DMS79 treated with DMSO at 0.1 percent for 48 hours (cell line): ENCODE measurements at places on chromosomes 2 and 18.

- no peak for DNase-seq
Observed at GRCh38 chr2:135490376-135490775, 40.6 kb downstream of the ZRANB3 start.

DNA sequence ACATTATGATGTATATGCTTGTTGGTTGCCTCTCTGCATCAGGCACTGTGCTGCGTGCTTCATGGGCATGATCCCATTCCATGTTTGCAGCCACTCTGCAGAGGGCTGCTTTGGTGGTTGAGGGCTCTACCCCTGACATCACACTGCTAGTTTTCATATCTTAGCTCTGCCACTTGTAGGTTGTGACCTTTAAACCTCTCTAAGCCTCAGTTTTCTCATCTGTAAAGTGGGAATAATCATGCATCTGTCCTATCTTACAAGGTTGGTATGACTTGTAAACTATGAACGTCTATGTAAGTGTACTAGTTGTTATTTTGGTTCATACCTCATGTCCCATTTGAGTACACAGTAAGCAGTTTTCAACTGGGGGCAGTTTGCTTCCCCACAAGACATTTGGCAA, 260.4 kb downstream of the PHLPP1 start:
- no peak for DNase-seq

- DNase-seq, result no peak
Observed at GRCh38 chr2:173307293-173307692, 47.4 kb upstream of the CDCA7 start.

DNA sequence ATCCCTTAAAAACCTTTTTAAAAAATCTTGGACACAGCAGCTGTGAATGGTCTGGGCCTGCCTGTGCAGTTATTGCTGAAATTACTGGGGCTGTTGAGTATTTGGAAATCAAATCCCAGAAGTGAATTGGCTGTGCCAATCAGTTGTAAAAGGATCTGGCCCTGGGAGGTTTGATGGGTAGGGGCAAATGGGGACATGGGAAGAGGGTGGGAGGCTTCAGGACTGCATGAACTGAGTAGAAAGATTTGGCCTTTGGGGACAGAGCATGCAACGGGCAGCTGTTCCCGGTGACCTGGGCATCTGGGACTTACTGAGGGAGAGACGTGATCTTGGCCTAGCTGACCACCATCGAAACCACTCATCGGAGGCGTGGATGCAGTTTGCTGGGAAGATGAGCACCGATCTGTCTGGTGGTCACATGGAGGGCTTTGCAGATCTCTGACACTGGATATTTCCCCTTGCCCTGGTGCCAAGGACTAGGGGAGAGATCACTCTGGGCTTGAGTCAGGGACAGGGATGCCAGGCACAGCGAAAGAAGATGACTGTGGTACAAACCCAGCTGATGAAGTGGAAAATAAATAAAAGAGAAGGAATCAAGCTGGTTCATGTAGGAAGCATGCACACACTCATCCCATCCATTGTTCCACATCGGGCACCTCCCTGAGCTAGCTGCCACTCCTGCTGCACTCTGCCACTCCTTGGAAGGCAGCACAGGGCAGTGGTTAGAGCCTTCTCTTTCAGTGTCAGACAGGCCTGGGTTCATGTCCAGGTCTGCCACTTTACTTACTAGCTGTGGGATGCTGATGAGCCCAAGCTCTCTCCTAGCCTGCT, 58.4 kb downstream of the SEMA4F start:
- DNase-seq, result no peak

DNA sequence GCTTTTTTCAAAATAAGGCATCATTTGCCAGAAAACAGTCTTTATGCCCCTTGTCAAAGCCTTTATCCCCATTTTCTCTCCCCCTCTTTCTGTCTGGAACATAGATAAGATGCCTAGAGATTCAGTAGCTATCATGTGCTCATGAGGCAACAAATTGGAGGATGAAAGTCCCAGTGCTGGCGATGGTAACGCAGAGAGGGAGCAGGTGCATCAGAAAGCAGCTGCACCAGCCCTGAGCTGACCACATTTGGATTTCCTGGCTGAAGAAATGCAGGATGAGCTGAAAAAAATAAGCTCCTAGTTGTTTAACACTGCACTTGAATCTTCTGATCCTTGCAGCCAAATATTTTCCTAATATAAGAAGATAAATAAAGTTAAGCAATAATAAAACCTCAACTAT, 48.0 kb downstream of the LOXHD1 start:
- no peak for DNase-seq

DNA sequence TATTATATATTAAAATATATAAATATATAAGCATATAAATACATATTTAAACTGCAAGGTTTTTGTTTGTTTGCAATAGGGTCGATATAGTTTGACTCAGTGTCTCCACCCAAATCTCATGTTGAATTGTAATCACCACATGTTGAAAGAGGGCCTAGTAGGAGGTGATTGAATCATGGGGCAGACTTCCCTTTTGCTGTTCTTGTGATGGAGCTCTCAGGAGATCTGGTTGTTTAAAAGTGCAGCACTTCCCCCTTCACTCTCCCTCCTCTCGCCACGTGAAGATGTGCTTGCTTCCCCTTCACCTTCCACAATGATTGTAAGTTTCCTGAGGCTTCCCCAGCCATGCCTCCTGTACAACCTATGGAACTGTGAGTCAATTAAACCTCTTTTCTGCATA, 2137.3 kb upstream of the CELF4 start:
- no peak for DNase-seq

DNA sequence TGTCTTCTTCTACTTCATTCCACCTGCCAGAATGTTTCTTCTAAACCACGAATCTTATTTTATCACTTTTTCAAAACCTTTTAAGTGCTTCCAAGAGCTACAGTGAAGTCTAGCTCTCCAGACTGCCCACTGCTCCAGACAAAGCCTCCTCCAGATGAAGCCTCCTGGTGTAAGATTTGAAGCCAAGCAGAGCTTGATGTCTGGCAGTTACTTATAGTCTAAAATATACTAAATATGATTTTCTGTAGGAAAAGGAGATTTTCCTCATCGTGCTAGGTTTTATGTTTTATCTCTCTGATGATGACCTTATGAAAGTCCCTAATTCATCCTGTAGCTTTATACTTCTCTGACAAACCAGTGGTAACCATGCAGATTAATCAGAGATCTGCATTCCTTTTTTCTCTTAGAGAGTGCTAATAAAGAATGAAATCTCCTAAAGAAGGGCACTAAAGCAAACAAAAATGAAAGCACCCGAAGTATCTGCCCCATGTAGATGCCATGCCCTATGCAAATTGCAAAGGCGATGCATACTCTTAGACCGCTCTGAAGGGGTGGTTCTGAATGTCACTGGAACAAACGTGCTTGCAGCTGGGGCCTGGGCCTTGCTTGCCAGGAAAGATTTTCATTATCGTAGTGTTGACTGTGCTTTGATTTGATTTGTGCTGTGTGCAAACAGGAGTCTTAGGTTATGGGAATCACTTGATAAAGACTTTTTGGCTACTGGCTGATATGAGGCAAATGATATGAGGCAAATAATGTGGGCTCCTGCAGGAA, 314.2 kb downstream of the PID1 start:
- no peak for DNase-seq

DNA sequence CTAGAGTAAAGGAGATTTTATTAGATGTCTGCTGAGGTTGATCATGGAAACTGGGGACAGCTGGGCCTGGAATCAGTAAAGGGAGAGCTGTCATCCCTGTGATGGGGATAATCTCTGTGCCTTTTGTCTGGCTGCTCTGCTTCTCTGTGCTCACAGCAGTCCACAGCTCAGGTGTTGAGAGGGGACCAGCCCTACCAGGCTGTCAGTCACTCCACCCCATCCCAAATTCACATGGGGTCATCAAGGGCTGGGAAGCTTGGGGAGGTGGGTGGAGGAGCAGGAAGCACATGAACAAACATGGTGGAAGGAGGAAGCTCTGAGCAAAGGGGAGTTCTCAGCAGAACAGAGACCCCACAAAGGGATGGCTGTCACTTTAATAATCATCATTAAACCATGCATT, 13.7 kb upstream of the LRRFIP1 start:
- DNase-seq, result no peak

GRCh38 chr2:98487101-98487805, 42.6 kb downstream of the INPP4A start:
- DNase-seq, result no peak

- no peak for DNase-seq
Observed at GRCh38 chr2:236809716-236810115, 240.1 kb downstream of the ACKR3 start.

- no peak for DNase-seq
Observed at GRCh38 chr2:239151201-239152131, 249.4 kb downstream of the HDAC4 start.

DNA sequence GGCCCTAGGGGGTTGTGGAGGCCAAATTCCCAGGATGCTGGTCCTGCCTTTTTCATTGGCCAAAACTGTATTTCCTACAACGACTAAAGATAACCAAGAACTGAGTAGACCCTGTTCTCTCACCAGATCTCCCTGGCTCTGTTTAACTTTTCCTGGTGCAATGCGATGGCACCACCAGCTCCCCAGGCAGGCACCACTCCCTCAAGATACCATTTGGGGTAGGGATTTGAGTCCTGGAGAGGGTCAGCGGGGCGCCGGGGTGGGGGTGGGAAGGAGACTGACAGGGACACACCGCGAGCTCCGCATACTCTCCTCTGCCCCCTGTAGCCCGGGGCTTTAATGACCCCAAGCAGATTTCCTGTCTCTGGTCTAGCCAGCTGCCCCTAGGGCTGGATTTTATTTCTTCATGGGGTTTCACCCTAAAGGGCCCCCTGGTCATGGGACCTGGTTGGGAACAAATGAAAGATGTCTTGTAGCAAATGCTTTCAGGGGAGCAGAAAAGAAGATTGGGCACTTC, 7.3 kb downstream of the SIX2 start:
- no peak for DNase-seq

GRCh38 chr18:1875219-1875618, 696.1 kb downstream of the METTL4 start:
- no peak for DNase-seq

GRCh38 chr18:1383465-1383864, 478.8 kb downstream of the ADCYAP1 start:
- DNase-seq, result no peak

DNA sequence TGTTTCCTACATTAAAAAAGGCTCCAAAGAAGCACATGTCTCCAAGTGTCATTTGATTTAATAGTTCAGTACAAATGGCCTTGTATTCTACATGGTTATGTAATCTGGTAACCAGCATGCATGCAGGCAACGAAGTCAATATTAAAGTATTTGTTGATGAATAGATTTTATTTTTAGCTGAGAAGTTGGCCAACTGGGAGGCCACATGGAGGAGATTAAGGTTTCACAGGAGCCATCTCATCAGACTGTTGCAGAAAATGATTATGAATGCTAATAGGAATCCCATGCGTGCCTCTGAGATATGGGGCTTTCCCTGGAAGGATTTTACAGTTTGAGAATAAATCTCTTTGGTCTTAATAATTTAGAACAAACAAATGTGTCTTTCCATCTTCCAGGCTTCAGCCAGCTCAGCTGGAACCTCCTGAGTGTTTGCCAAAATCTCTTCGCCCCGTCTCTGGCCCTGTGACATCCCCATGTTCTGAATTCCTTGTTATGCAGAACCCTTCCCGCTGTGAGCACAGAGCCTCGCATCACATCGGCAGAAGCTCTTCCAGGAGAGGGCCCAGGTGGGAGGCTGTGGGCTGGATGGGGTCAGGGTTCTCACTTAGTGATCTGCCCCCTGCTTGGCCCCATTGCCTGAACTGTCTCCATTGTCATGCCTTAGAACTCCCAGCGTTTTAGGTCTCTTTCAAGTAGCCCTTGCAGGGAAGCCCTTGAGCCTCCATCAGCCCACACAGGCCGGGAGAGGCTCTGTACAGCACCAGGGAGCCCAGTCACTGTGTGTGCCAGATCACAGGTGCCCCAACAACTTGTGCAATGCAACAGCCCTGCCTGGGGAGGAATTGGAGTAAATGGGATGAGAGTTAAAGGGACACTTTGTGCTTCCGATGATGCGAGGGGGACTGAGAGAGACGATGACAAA, 190.5 kb upstream of the TWIST2 start:
- no peak for DNase-seq

- no peak for DNase-seq
Observed at GRCh38 chr18:56902653-56903052, 244.2 kb upstream of the BOD1L2 start.

DNA sequence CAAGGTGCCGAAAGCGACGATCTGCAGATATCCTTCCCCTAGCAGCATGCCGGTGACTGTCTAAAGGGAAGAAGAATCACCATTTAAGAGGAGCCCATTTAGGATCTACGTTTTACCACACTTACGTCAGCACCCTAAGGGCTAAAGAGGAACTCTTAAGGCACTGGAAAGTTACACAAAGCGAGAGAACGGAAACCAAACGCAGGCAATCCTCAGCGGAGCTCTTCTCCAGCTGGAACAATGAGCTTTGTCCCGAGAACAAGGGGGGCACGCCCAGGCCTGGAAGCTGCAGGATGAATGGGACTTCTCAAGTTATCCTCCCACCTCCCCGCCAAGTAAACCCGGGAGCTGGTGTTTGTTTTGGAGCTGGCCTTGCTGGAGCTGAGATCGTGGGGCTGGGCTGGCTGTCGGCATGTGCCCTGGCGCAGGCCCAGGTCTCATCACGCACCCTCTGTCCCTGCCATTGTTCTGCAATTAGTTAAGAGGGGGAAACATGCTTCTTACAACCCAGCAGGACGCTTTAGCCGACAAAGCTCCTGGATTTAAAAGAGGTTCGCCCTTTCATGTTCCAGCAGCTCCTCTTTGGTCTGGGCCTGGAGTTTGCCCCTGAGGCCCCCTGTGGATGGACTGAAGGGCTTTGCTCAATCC, 36.4 kb downstream of the PXDN start:
- DNase-seq, result peak; percentile 63

GRCh38 chr2:236793023-236794011, 223.7 kb downstream of the ACKR3 start:
- no peak for DNase-seq

GRCh38 chr2:66323406-66323805, 111.5 kb upstream of the MEIS1 start:
- DNase-seq, result no peak

DNA sequence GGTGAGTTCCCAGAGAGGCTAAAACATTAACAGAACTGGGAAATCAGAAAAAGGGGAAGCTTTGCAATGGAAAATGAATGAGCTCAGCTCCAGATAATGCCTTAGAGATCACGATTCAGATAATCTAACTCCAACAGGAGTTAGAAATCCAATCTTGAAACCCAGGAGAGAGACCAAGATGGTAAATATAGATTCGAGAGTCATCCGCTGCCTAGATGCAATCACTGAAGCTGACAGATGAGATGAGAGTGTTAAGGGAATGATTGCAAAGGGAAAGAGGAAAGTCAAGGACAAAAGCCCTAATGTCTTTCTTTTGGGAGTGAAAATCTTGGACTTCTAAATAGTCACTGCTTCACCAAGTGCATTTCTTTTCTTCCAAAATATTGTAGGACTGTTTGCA, 722.0 kb downstream of the EPHA4 start:
- no peak for DNase-seq

- no peak for DNase-seq
Observed at GRCh38 chr18:67875060-67875459, 358.5 kb upstream of the DSEL start.
